Activated effector memory CD4-positive, alpha-beta T cell treated with anti-CD3 and anti-CD28 coated beads, Interleukin-2, amount 50 U/mL, for 16 hours (primary cell): ENCODE measurements at places on chromosomes 16 and 17.

DNA sequence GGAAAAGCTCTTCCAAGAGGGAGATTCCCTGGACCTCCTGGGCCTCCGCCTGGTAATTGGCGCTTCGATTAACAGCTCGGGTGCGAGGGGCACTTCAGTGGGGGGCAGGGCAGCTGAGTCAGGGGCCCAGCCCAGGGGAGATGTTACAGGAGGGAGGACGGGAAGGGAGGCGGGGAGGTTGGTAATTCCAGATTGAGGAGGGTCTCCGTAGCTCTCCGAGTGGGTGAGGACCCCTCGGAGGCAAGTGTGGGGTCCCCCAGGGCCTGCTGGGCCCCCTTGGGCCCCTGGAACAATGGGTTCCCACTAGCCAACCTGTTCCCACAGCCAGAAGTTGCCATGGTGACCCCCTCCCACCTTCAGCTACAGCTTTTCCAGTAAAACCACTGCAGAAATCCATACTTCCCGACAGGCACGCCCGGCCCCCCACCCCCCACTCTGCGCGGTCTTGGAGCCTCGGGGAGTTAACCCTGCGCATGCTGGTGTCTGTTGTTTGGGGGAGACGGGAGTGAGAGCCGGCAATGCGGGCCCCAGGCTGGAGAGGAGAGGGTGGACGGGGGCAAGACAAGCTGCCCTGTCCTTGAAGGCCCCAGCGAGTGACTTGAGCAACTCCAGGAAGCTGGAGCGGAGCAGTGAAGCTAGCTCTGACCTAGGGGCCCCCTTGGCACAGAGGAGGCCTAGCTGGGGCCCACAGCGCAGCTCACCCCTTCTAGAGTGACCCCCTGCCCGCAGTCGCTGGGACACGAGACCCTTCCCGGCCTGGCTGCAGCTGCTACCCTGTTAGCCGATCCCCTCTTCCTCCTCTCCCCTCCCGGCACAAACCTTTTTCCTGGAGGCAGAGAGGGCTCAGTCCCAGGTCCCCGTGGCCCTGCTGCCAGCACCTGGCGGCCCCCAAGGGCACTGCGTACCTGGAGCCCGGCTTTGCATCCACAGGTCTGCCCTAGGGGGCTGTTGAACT is 37.8 kb downstream of the TMEM235 start:
- DNase-seq, result no peak

- no peak for DNase-seq
These were observed 30.1 kb downstream of the CHP2 start for GRCh38 chr16:23784811-23785447.

- no peak for DNase-seq
These were observed 1147.5 kb upstream of the CDH8 start for GRCh38 chr16:63183743-63184142.

DNA sequence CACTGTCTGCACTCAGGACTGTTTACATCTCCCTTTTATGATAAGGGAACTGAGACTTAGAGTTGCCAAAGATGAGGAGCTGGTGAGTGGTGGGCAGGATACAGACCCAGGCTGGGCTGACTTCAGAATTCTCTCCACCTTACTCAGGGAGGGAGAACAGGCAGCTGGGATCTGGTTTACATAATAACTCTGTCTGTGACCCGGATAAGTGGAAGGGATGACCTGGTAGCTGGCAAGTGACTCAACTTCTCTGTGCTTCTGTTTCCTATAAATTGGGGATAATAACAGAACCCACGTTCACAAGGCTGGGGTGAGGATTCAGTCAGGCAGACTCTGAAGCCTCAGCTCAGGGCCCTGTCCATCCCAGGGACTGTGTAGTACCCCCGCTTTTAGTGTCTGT is 2.6 kb downstream of the SNX20 start:
- no peak for DNase-seq

DNA sequence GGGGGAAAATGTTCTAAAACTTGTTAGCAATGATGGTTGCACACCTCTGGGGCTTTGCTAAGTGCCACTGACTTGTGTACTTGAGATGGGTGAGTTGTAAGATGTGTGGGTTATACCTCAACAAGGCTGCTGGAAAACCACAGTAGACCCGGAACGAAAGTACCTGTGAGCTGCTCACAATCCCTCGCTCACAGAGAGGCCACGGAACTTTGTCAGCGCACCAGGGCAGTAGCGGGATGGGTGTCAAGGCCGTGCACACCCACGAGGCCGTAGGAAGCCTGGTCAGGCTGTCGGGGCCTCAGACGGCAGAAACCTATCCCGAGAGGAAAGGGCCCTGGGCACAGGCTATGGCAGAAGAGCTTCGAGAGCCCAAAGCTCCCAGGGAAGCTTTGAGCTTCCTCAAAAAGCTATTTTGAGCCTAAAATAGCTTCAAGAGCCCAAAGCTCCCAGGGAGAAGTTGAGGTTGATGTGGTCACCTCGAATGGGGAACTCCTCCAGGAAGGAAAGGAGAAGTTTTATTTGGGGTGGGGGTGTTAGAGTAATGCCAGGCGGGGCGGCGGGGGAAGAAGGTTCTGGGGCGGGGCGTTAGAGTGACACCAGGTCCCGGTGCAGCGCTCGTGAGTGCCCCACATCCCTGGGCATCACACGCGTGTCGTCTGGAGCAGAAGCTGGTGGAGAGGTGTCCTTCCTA is 19.0 kb downstream of the CBFA2T3 start:
- DNase-seq, result no peak

DNA sequence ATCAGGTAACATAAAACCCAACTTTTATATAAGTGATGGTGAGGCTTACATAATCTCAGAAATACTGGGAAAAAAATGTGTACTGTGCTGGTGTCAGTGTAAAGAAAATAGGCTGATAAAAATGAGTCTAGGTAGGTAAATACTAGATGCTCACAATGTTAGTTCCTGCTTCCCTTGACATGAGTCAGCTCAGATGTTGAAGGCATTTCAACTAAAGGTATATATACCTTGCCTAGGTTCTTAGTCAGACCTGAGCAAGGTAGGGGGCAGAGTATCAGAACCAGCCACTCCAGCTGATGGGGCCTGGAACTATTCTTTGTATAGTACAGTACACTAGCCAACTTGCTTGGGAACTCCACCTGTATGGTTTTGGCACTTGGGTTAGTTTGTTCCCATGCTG is 51.0 kb upstream of the CA10 start:
- DNase-seq, result no peak

- DNase-seq, result no peak
These were observed 16.0 kb downstream of the CD7 start for GRCh38 chr17:82301300-82301915.

- no peak for DNase-seq
These were observed 93.7 kb downstream of the CHD9NB start for GRCh38 chr16:52958951-52959350.

DNA sequence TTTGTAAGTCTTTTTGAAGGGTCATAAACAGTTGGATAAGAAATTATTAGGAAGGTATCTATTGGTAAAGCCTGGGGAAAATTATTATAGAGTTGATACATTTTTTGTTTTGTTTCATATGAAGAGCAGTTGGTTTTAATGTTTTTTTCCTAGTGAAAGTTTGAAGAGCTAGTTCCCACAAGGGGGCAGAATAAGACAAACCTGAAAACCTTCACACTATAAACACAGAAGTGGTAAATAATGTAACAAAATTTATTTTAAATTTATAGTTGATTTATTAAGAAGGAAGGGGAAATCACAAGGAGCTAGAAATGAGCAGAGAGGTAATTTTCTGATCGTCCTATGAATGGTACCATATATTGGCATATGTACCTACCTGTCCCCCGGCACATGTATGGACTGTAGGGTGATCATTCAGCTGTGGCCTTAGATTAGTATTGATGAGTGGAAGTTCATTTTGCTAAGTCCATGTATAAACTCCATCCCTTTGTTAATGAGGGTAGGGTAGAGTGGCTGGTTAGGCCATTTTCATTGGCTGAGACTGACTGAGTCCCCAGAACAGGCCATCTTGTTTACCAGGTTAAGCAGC is 116.3 kb downstream of the TANC2 start:
- no peak for DNase-seq
